ENCODE measurements at places on chromosomes 12 and 14. TPM values are rescaled to one million over a fixed set of nuclear protein-coding genes. Genes with fewer than 3 reads are reported as not detected.

DNA sequence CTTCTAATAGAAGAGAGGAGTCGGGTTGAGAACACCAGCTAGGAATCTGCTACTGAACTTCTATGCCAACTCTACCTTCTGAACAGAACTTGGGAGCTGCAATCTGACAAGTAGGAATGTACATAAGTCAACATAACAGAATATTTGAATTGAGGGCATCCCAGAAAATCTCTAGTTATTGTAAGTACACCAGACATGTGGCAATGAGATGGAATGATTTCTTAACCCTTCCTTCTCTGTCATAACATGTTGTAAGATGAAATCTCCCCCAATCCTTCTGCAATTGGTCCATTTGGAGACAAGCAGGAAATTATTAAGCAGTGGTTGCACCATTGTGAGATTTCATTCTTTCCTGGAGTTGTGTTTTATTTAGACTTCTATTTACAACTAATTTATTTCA is 68.7 kb upstream of the TMPO start:
- no peak for DNase-seq

- no peak for DNase-seq
Observed at GRCh38 chr12:108231109-108231905, 102.2 kb downstream of the WSCD2 start.

DNA sequence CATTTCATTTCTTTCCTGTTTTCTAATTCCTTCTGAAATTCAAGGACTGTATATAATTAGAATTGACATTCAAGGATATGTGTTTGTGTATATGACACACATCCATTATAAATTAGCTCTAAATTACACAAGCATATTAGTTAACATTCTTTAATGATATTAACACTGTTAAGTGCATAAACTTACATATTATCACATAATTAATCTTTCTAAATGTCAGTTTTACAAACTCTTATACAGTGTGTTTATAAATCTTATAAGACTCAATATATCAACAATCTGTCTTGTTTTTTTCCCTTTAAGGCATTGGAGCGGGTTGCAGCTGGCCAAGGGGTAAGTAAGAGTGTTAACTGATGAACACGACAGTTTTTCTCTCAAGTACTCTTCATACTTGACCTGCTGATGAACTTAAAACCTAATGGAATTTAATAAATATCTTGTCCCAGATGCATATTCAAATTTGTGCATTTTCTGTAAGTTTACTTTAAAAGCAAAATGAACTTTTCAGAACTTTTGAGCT is 76.1 kb downstream of the METTL25 start:
- DNase-seq, result no peak

DNA sequence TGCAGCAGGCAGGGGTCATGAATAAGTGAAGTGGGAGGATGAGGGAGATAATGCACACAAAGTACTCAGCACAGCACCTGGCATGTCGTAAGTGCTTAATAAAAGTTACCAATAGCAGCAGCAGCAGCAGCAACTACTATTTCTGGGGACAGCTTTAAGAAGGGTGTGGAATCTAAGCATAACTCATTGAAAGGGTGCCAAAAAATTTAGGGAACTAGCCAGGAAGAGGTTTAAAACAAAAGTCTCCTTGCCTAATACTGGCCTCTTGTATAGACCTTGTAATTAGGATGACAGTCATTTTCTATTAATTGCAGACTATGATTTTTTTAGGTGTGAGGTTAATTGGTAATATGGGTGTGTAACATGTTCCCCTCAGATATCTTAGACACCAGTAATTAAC is 179.9 kb downstream of the PTPN11 start:
- DNase-seq, result no peak

- no peak for DNase-seq
Observed at GRCh38 chr14:91835920-91836843, 31.2 kb downstream of the TC2N start.

GRCh38 chr14:34365309-34365915 is 96.6 kb downstream of the SPTSSA start:
- DNase-seq, result no peak

GRCh38 chr12:31585271-31585670 is 5.7 kb downstream of the DENND5B start:
- no peak for DNase-seq

DNA sequence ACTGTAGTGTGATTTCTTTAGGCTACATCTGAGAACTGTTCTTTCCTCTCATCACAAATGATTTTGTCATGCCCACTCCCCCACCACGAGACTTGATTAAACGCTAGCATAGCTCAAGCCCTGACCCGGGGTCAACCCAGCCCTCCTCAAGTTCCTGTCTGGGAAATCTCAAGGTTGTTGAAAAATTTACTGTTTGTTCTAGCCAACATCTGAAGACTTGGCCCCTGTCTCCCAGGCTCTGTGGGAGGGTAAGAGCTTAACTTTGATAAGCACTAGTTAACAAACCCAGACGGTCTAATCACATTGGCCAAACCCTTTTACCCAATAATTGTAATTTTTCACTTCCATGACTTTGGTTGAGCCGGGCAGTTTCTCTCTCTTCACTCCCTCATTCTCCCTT is 86.2 kb upstream of the AMIGO2 start:
- no peak for DNase-seq

The PYGL gene
- total RNA-seq, result 39.9 TPM

The FAIM2 gene
- total RNA-seq, result 2.8 TPM

The AQP6 gene
- not detected for total RNA-seq

Data from thoracic aorta (tissue), 2 donors.